Hepatocyte (in vitro differentiated cells): ENCODE measurements at places on chromosomes 11 and 22.
A peak's percentile ranks its signal among the peaks of the same experiment; 100 is the strongest.

DNA sequence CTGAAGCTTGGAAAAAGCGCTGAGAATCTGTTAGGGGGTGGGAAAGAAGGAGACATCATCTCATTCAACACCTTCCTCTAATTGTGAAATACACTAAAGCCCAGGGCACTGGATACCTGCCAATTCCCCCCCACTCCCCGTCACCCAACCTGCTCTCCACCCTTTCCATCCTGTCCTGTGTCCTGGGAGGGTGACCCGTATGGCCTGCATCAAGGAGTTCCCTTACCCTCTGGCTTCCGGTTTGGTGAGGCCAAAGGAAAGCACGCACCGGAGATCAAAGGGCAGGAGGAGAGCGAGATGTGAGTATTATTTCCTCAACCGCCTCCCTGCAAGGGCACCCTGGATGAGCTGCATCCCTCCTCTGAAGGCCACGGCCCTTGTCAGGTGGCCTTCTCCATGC lies 65.0 kb upstream of the PTPRJ start:
- H3K4me3 ChIP-seq: no peak overlapping the region
- no peaks in the 10 kb centered on the region for H3K36me3 ChIP-seq
- no peak for DNase-seq
- no peak overlapping the region for H3K27ac ChIP-seq
- no peaks in the 10 kb centered on the region for H3K27me3 ChIP-seq

DNA sequence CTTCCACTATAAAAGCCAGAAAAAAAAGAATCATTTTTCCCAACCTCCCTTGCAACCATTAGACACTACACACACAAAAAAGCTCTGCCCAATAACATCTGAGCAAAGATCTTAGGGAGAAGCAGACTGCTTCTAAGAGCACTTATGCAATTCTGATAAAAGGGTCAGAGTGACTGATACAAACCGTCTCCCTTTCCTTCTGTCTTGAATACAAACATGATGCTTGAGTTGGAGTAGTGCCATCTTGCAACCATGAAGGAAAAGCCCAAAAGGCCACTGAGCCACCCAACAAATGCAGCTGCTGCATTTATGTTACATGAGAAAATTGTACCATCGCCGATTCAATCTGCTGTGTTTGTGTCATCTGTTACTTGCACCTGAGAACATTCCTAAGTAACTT lies 47.6 kb upstream of the EED start:
- H3K4me1 ChIP-seq: no peaks in the 10 kb centered on the region
- no peaks in the 10 kb centered on the region for H3K36me3 ChIP-seq
- no peak for DNase-seq
- no peaks in the 10 kb centered on the region for H3K27me3 ChIP-seq

DNA sequence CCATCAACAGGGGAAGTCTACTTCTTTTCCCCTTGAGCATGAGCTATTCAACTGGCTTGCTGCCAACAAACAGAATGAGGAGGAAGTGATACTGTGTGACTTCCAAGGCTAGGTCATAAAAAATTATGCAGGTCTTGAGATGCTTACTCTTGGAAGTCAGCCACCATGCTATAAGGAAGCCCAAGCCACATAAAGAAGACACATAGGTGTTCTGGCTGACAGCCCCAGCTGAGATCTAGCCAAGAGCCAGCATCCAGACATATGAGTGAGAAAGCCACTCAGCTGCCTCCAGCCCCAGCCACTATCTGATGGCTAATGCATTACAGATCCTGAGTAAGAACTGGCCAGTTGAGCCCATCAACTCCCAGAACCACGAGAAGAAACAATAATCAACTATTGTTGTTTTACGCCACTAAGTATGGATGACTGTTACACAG lies 31.0 kb upstream of the PPP2R1B start:
- H3K27ac ChIP-seq: peak overlapping the region; percentile 33
- no peaks in the 10 kb centered on the region for H3K36me3 ChIP-seq

DNA sequence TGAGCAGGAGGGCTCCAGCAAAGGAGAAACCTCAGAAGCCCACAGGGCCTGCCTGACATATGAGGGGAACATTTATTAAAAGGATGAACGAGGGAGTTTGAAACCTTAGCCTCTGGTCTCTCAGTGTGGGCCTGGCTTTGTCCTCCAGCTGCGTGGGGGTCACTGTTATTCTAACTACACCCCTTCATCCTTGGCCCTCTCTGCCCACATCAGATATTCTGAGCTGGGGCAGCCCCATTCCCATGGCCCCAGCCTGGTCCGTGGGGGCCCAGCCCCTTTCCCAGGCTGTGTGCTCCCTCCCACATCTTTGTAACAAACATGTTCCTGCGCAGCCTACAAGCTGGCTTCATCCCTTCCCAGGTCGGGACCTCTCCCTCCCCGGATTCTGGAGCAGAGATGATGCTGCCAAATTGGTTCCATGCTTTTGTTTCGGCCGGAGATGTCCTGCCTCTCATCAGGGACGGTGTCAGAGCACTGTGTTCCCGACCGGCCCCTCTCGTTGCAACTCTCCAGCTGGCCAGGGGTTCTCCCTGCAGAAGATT lies 4.0 kb downstream of the FXYD6 start:
- peaks cover 25% of the 10 kb centered on the region for H3K27me3 ChIP-seq
- H3K4me1 ChIP-seq: peaks cover 34% of the 10 kb centered on the region
- no peaks in the 10 kb centered on the region for H3K36me3 ChIP-seq
- no peak for DNase-seq
- H3K27ac ChIP-seq: no peak overlapping the region

GRCh38 chr22:37778370-37779009 lies 29.2 kb upstream of the GCAT start:
- no peaks in the 10 kb centered on the region for H3K4me1 ChIP-seq
- no peaks in the 10 kb centered on the region for H3K36me3 ChIP-seq
- no peak overlapping the region for H3K4me3 ChIP-seq
- DNase-seq: no peak

DNA sequence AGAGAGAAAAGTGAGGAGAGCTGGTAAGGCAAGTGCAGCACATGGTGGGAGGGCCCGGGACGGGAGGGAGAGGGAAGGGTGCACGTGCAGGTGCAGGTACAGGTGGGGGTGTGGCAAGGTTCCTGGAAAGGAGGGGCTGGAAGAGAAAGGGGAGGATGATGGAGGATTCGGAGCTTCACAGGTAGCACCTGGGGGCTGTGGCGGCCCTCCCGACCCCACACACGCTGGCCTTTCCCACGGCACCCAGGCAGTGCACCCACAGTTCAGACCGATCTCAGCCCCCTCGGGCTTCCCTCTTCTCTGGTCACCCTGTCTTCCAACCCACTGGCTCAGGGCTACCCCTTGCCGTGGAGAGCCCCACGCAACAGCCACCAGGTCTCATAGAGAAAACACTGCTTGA lies 67.4 kb upstream of the A4GALT start:
- H3K4me1 ChIP-seq: no peaks in the 10 kb centered on the region
- H3K27me3 ChIP-seq: no peaks in the 10 kb centered on the region
- no peak for DNase-seq
- H3K27ac ChIP-seq: no peak overlapping the region
- H3K4me3 ChIP-seq: no peak overlapping the region
- H3K36me3 ChIP-seq: no peaks in the 10 kb centered on the region

DNA sequence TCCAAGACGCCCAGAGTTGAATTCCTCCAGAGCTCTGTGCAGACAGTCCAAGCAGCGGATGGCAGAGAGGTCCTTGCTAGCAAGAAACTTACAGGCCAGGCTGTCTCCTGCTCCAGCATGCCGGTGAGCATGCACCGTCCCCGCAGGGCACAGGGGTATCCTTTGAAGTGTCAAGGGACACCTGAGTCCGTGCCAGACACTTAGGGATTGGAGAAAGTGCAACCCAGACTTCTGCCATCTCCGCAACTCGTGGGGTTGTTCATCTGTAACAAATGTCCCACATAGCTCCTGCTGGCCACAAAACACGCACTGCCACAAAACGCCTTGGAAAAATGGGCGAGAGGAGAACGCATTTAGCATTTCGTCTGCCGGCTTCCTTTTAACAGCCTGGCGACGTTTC lies 13.3 kb downstream of the TSPO start:
- H3K27ac ChIP-seq: no peak overlapping the region
- no peak for DNase-seq
- H3K27me3 ChIP-seq: no peaks in the 10 kb centered on the region

DNA sequence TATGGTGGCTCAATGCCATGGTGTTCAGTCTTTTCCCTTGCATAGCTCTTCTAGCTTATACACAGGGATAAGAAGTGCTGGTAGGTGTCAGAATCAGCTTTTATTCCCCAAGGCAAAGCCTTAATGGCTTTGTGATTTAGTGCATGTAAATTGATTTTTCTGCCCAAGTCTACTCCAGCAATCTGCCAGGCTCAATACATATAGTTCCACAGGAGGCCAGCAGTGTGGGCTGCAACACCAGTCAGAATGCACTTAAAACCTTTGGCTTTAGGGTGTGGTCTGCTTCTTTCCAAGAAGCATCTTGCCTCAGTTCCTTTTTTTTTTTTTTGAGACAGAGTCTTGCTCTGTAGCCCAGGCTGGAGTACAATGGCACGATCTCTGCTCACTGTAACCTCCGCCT lies 14.5 kb upstream of the CAPRIN1 start:
- H3K27me3 ChIP-seq: no peaks in the 10 kb centered on the region
- H3K36me3 ChIP-seq: no peaks in the 10 kb centered on the region
- H3K27ac ChIP-seq: peak overlapping the region; percentile 62
- H3K4me3 ChIP-seq: no peak overlapping the region
- no peak for DNase-seq
- no peaks in the 10 kb centered on the region for H3K4me1 ChIP-seq

DNA sequence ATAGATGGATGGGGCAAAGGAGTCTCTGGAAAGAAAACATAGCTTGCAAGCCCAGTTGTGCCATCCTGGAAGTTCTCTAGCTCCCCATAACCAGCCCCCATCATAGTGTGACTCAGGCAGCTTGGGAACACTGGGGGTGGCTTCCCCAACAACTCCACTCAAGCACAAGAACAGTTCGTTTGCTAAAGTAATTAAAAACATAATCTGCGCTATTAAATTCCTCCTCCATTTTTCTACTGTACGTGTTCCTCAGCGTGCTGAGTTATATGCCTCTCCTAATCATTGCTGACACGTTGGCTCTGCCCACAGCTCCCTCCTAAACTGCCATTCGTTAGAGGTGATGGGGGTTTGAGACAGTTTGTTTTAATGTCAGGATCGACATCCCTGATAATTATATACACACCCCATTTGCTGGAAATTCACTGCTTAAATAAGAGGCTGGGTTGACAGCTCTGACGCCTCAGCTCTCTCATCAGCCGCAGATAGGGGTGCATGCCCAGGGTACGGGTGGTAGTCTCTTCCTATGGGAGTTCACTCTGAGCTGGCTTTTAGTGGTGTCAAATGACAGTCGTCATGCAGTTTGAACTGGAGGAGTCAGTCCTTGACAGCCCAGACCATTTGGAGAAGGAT lies 59.5 kb upstream of the SEZ6L start:
- no peaks in the 10 kb centered on the region for H3K4me1 ChIP-seq
- H3K27ac ChIP-seq: no peak overlapping the region
- no peaks in the 10 kb centered on the region for H3K36me3 ChIP-seq
- DNase-seq: no peak

DNA sequence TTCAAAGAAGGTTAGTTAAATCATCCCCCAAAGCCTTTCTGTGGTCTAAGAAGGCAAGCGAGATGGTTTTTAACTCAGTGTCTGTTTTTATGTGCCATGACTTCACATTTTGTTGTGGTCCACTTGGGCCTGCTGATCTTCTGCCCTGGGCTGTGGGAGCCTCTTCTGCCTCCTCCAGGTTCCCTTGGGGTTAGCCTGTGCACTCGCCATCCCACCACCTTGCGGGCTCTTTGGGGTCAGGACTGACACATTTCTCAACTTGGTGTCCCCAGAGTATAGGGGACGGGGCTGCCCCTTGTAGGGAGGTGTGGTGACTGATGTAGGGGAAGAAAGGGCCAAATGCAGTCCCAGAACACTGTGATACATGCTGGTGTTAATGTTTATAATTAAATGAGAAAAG lies 207.0 kb downstream of the TBC1D22A start:
- DNase-seq: no peak

- no peak overlapping the region for H3K27ac ChIP-seq
- peaks cover 16% of the 10 kb centered on the region for H3K4me1 ChIP-seq
- no peak for DNase-seq
- no peaks in the 10 kb centered on the region for H3K27me3 ChIP-seq
Observed at GRCh38 chr22:44423556-44424358, 74.3 kb downstream of the RTL6 start.
